ENCODE measurements at places on chromosomes 4 and X.

- no peak for DNase-seq
Observed at GRCh38 chrX:82092307-82092706, 890.4 kb downstream of the SH3BGRL start.

DNA sequence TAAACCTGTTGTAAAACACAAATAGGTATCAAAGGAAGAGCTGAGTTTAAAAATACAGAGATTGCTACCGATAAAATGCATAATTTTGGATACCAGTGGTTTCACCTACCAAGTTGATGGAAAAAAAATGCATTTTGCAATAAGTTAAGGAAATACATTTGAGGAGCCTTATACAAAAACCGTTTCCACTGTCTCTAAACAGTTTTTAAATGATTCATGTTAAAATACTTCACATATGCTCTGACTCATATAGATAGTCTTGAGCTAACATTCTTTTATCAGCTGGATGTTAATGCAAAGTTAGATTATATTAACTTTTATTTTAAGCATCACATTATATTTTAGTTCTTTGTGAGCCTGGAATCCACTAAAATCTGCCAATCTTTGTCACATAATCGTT lies 50.6 kb upstream of the ANKRD17 start:
- DNase-seq = peak; percentile 21

DNA sequence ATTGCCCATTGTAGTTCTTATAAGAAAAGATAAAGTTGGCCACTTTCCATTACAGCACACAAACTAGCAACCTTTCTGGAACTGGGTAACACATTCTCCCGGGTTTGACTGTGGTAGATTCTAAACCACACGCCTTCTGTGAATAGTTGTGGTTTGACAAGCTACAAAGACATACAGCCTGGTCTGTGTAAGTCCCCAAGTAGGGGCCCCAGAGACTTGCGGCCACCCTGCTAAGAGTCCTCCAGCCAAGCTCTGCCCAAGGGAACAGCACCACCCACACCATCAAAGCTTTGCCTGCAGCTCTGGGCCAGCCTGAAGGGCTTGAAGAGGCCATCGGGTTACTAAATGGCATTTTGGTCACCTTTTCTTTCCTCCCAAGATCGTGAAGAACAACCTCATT lies 203.4 kb downstream of the MAML3 start:
- DNase-seq = no peak

GRCh38 chr4:142838778-142839177 lies 7.3 kb downstream of the INPP4B start:
- no peak for DNase-seq

DNA sequence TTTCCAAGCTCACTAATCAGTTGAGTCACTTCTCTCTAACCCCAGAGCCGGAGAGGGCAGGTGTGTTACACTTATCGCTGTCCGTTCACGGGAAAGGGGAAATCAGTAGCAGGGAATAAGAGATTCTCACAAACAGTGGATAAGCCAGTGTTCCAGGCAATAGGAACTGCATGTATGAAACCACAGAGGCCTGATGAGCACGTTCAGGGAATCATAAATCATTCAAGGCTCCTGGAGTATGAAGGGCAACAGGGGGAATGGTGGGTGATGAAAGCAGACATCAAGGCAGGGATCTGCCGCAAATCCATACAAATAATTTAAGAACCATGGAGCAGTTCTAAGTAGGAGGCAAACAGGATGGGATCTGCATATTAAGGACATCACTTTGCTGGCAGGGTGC lies 59.1 kb upstream of the ADGRG2 start:
- DNase-seq = no peak

DNA sequence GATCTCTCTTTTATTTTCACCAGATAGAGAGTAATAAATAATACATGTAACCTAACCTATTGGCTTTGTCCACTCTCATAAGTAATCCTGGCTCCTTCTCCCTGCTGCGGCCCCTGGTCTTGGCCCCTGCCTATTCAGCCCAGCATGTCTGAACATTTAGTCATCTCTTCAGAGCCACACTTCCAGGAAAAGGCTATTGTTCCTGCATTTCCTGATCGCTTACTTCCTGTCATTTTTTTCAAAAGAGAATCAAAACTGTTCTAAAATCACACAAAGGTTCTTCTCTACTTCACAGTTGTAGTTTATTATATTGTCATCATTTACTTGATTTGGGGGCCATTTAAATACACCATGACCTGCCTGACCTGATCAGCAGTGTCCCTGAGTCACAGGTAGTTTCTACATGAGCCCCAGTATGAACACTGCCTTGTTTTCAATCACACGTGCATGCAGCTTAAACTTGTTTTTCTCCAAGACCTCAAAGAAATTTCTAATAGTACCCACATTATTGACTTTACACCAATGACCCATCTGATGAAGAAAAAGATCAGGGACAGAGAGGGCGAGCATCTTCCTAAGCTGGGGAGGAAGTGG lies 47.4 kb upstream of the KDR start:
- no peak for DNase-seq

GRCh38 chr4:169906104-169906503 lies 120.1 kb downstream of the MFAP3L start:
- DNase-seq = no peak

DNA sequence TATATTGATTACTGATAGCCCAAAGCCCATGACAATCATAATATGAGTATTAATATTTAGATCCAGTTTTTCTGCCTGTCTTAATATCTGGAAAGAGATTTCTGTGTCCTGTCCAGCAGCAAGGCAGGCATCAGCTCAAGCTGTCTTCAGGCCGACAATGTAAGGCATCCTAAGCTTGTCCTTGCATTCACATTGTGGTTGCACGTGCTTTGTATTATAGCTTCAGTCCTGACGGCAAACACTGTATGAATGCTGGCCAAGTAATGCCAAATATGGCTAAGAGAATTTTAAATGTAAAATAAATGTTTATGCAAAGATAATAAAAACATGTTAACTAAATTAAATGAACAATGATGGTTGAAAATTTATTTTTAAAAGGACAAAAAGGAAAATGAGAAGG lies 255.7 kb upstream of the RPS6KA3 start:
- no peak for DNase-seq

GRCh38 chr4:170374770-170375169 lies 285.0 kb upstream of the AADAT start:
- DNase-seq = no peak

DNA sequence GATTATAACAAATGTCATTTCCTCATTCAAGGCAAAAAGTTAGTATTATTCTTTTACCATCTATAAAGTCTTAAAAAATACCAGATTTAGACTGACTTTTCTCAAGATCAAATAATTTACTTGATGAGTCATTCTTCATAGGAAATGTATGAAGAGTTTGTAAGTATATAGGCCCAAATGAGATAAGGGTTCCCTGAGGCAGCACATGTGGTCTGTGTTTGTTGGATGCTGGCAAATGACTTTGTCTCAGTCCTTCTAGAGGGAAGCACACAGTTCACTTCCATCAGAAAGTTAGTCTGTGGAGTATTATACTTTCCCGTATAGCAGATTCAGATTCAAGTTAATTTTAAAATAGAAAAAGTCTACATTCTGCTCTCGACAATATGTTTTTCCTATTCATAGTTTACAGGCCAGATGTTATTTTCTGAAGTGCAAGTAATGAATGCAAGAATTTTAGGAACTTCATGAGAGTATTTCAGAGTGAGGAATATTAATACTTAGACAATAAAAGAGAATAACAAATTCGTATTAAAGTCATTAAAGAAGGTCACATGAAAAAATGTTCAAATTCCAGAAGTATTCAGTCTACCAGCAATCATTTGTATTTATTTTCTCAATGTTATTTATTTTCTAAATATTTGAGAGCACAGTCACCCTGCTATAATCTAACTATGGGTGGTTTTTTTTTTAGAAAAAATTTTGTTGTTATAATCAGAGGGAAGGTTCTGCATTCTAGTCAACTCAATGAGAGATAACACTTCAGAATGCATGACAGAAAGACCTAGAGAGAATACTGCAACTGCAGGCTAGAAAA lies 601.8 kb upstream of the ZFP42 start:
- DNase-seq = no peak

- no peak for DNase-seq
Observed at GRCh38 chr4:85228264-85228663, 246.7 kb upstream of the ARHGAP24 start.

DNA sequence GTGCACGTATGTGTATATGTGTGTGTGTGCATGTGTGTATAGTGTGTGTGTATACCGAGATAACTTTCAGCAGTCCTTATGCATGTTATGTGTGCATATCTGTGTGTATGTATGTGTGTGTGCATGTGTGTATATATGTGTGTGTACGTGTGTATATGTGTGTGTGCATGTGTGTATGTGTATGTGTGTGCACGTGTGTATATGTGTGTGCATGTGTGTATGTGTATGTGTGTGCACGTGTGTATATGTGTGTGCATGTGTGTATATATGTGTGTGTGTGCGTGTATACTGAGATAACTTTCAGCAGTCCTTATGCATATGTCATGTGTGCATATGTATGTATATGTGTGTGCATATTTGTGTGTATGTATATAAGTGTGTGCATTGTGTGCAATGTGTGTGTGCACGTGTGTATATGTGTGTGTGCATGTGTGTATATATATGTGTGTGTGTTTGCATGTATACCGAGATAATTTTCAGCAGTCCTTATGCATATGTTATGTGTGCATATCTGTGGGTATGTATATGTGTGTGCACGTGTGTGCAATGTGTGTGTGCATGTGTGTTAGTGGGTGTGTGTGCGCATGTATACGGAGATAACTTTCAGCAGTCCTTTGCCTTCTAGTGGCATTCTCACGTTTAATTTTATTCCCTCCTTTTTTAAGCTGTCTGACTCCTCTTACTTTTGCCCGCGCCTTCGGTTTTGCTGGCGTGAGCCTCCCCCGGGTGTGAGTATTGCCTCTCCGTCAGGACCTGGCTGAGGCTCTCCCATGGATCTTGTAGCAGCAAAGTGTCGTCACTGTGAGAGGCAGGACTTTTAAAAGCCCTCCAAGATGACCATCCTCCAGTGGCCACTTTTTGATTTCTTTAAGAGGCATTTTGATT lies 99.6 kb upstream of the SHOX start:
- no peak for DNase-seq

- no peak for DNase-seq
Observed at GRCh38 chr4:129453524-129454200, 357.7 kb downstream of the C4orf33 start.
